Transverse colon (tissue), 4 donors: ENCODE measurements at places on chromosomes 13 and 19. TPM values are rescaled to one million over a fixed set of nuclear protein-coding genes. Genes with fewer than 3 reads are reported as not detected.

The COX7A1 gene
- 11.7 TPM for total RNA-seq

DNA sequence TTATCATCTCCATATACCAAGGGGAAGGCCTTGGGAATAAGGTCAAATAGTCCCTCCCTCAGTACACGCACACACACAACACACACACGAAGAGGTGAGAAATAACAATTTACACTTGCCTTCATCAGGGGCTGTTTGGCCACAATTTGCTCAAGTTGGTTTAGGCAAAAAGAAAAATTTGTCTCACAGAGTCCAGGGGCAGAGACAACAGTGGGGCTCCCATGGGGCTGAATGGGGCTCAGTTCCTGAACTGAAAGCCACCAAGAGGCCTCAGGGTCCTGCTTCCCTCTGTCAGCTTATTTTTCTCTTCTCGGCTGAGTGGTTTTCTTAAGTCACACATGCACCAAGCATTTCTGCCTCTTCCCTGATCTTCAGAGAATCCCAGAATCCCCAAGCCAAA is 35.5 kb downstream of the PCDH8 start:
- no peak for DNase-seq

DNA sequence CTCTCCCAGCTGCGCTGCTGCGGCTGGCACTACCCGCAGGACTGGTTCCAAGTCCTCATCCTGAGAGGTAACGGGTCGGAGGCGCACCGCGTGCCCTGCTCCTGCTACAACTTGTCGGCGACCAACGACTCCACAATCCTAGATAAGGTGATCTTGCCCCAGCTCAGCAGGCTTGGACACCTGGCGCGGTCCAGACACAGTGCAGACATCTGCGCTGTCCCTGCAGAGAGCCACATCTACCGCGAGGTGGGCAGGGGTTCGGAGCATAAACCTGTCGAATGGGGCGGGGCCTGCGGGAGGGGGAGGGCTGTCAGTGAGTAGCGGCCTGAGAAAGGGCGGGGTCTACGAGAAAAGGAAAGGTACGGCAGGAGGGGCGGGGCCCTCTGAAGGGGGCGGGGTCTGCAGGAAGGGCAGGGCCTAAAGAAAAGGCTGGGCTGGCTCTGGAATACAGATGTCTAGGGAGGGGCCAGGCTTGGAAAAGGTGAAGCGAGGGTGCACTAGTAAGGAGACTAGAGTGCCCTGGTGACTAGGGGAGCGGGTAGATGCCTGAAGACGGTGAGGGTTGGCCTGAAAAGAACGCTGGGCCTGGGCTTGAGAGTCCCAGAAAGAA is 3.6 kb downstream of the CD37 start:
- DNase-seq: peak; percentile 90

GRCh38 chr19:54790711-54791110 is 12.7 kb upstream of the KIR2DL4 start:
- DNase-seq: no peak

DNA sequence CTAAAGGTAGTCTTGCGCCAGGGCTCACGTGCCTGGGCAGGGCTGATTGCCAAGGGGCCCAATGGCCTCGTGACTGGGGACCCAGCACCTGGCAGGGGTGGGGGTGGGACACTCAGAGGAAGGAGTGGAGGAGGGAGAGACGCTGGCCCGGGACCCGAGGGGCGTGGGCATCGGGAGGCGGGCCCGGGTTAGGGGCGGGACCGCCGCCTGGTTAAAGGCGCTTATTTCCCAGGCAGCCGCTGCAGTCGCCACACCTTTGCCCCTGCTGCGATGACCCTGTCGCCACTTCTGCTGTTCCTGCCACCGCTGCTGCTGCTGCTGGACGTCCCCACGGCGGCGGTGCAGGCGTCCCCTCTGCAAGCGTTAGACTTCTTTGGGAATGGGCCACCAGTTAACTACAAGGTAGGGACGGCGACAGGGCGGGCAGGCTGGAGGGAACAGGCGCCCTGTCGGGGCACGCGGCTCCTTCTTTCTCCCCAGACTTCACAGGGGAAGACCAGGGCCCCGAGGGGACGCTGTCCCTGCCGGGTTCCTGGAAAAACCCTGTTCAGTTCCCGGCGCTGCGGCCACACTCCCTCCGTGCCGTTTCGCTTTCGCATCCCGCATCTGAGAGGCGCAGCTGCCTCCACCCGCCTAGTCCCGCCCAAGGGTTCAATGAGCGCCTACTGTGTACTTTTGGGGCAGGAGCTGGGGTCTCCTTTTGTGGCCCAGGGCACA is at the start of gene IFI30:
TSS of gene IFI30 (plus strand) at position 242 of the 717 bp plus-strand sequence. CDS start at position 271, 29 bp downstream.
- DNase-seq: peak; percentile 88
